SK-MEL-5 (cell line): ENCODE measurements at places on chromosomes 1 and 21.

GRCh38 chr1:46295306-46295705, 8.1 kb downstream of the LRRC41 start:
- no peak for DNase-seq

DNA sequence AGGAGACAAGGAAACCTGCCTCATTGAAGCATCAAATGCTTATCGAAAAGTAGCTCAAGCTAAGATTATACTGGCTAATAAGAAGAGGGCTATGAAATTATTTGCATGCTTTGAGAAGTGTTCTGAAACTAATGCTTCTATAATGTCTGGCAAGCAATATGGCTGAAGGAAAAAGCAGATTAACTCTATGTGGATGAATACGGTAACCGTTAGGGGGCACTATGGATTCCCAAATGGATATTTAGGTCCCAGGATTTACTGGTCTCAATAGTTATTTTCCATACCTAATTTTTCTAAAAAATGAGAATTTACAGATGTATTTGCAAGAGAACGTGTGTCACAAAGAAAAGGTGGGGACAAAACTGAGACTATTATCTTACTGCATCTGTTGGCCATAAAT, 34.6 kb upstream of the RRP15 start:
- DNase-seq: peak; percentile 55

DNA sequence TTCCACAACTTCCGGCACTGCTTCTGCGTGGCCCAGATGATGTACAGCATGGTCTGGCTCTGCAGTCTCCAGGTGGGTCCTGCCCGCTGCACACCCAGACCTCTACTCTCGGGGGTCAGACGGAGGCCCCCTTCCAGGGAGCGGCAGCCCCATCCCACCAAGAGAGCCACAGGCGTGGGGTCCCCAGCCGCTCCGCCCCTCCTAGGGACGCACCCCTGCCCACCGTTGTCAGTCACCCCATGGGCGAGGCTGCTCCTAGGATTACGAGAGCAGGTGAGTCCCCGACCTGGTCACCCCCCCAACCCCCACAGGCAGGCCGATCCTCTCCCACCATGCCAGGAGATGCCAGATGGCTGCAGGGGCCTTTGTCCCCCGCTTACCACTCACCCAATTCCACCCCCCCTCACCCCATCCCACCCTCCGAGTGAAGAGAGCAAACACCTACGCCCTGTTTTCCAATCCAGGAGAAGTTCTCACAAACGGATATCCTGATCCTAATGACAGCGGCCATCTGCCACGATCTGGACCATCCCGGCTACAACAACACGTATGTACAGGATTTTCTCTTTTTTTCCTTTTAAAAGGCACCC, 107.0 kb downstream of the PDE9A start:
- DNase-seq: no peak

GRCh38 chr1:101154547-101154946, 82.3 kb upstream of the S1PR1 start:
- DNase-seq: no peak

GRCh38 chr1:221030990-221031389, 151.7 kb downstream of the HLX start:
- DNase-seq: no peak

DNA sequence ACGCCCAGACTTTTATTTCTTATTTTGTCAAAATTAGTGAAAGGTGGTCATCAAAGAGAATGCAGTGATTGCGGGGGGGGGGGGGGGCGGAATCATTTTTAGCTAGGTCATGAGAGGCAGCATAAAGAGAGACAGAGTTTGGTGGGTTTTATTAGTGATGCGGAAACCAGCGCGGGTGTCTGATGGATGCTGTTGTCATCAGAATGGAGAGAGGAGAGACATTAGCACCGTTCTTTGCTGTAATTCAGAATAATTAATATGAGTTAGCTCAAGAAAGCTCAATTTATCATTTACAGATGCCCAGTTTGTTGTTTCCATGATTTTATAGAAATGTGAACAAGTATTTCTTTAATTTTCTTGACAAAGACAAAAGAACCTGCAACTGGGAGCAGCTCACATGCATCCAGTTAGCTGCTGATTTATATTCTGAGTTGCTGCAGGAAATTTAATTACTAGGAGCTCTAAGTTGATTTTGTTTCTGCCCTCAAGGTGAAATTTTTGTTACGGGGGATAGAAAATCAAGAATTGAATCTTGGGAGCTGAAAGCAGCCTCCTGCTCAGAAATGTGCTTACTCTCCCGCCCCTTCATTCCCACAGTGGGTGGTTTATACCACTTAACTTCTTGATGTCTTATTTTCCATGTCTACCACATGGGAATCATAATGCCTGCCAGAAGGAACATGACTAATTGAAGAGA, 133.4 kb upstream of the MAP1LC3C start:
- DNase-seq: no peak

- DNase-seq: no peak
These were observed 178.8 kb downstream of the SYT2 start for GRCh38 chr1:202531472-202531811.

GRCh38 chr1:198649968-198650338, 11.1 kb downstream of the PTPRC start:
- DNase-seq: no peak

DNA sequence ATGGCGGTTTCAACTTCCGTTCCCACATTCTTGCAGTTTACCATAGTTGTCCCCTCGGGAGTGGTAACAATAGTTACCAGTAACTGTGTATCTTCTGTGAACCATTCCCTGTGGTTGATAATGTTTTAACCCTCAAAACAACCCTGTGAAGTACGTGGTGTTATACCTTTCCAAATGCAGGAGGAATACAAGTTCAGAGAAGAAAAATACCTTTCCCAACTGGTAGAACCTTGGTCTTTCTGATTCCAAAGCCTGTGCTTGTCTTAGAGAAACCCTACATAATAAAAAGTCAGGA, 789 bp downstream of the BTF3L4 start:
- no peak for DNase-seq

- peak; percentile 69 for DNase-seq
These were observed 91.4 kb downstream of the HMCN1 start for GRCh38 chr1:185825556-185825955.

- DNase-seq: no peak
These were observed 144.8 kb downstream of the ETS2 start for GRCh38 chr21:38950435-38951094.

- DNase-seq: peak; percentile 98
These were observed at the start of gene FAM167B for GRCh38 chr1:32246888-32247273. Gene FAM167B (plus strand): TSS chr1:32247222. CDS start chr1:32247422, 200 bp downstream.

DNA sequence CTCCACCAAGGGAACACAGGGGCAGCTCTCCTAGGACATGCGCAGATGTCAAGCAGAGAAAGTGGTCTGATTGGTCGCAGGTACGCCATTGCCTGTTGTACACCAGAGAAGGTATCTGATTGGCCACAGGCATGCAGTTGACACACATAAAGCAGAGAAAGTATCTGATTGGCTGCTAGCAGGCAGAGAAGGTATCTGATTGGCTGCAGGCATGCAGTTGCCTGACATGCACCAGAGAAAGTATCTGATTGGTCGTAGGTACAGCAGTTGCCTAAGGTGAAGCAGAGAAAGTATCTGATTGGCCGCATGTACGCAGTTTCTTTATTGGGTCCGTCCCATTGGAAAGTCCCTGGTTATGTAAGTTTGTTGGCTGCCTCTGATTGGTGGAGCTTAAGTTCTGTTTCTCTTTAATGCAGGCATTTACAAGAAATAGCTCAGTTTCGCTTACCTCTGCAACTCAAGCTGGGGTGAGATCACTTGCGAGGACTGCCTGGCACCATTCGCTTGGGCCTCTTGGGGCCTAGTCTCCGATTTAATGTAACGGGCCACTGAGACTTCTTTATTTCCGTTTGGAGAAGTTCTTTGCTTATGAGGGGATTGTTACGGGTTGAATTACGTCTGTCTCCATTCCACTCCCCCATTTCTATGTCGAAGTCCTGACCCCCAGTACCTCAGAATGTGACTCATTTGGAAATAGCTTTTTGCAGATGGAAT, 74.2 kb downstream of the SIK1 start:
- peak; percentile 43 for DNase-seq

GRCh38 chr1:73862355-73862754, 335.6 kb downstream of the LRRIQ3 start:
- no peak for DNase-seq

- peak; percentile 61 for DNase-seq
These were observed 17.1 kb downstream of the ZP4 start for GRCh38 chr1:237873487-237874211.

GRCh38 chr1:169928438-169929209, 34.9 kb upstream of the SCYL3 start:
- peak; percentile 71 for DNase-seq

GRCh38 chr1:169392406-169392805, 24.4 kb downstream of the BLZF1 start:
- no peak for DNase-seq

DNA sequence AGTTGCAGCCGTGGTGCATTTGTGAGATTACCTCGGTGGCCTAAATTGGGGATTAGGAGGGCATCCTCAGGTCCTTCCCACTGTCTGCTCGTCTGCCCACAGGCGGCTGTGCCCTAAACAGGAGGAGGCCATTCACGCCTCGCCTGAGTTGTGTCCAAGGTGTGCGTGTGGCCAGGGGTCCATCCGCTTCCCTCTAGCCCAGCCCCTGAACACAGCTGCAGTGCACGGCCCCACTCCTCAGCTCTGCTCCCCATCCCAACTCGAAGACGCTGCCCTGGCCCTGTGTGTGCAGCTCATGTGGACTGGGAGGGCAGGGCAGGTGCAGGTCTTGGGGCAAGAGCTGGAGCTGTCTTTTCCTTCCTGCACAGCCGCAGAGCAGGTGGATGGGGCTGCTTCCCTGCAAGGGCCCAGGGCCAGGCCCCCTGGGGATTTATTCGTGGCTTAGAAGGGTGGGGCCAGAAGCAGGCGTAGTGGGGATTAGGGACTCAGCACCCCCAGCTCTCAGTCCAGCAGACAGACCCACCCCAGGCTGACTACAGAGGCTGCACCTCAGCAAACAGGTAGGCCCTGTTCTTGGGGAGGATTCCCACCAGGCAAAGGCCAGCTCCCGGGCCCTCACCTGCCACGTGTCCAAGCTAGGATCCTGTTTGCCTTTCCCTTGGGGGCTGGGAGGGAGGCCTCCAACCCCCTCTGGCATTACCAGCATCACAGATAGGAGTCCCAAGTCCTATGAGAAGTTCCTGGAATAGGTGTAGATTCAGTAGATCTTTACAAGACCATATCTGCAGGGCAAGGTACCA, 4.3 kb downstream of the GUK1 start:
- DNase-seq: no peak

DNA sequence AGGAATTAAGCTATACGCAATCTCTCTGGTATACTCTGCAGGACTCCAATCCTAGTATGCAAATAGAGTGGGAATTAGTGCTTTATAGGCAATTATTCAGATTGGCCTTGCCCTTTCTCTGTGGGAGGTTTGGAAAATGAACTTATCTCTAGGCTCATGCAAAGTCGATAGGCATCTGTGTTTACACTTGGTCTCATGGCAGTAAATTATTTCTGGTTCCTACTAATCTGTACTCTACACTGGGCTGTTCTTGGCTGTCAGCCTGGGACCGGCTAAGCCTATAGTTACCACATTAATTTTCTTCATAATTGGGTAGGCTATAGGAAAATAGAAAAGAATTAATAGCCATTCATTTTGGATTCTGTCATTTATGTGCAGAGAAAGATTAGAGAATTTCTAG, 544.6 kb downstream of the AMY1C start:
- DNase-seq: no peak

- no peak for DNase-seq
These were observed 101.8 kb downstream of the PBX1 start for GRCh38 chr1:164660775-164661174.

- DNase-seq: no peak
These were observed 24.7 kb upstream of the LRRN2 start for GRCh38 chr1:204709960-204710912.

DNA sequence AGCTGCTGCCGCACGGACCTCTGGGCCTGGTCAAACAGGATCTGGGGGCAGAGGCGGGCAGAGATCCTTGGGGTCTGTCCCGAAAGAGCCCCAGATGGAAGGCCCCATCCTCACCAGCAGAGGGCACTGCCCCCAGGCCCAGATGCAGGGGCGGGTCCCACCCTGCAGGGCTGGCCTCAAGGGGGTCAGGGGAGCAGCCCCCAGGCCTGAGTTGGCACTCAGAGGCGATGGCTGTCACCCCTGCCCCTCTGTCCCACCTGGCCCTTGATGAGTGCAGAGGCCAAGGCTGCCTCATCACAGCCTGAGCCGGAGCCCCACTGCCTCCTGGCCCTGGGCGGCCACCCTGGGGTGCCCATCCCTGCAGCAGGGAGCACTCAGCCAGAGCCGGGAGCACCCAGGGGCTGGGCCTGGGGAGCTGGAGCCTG, 5.7 kb downstream of the ACAP3 start:
- no peak for DNase-seq

DNA sequence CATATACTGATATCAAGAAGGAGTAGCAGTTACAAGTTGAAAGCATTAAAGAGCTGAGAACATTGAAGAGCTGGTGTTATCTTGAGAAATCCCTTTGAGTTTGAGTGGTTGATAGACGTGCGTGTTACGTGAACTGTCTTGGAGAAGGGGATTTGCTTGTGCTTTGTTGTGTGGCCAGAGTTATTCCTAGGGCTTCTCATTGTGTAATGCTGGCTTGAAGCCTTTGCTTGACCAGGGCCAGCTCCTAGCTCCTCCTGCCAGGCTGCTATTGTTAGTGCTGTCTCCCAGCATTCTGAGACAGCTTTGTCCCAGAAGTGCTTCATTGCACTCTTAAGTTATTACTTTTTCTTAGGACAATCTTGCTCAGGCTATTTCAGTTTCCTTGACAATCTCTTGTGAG, 116.2 kb upstream of the KCNK2 start:
- DNase-seq: no peak

- no peak for DNase-seq
These were observed 26.9 kb upstream of the RAP1A start for GRCh38 chr1:111592389-111593361.

GRCh38 chr1:19418503-19418971, 66.8 kb downstream of the CAPZB start:
- DNase-seq: no peak

GRCh38 chr1:55826381-55827080, 611.4 kb upstream of the USP24 start:
- no peak for DNase-seq

DNA sequence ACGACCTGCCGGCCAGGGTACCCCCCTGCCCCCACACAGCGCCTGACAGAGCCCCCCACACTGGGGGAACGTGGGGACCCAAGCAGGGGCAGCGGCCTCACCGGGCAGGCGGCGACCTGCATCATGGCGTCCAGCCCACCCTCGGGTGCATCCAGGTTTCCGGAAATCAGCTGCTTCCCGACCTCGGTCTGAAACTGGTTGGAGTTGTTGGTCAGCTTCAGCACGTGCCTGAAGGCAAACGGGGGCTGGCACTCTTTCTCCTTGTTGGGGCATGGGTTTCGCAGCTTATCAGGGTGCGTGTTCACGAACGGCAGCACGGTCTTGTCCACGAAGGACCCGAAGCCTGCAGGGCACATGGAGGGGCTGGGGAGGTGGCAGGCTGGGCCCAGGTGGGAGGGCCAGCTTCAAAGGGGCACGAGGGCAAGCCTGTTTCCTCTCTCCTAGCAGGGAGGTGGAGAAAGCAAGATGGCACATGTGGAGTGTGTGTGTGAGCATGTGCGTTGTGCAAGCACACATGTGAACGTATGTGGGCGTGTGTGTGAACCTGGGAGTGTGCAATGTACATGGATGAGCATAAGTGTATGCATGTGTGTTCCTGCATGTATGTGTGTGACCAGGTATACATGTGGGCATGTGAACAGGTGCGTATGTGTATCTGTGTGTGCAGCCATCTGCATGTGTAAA, 19.2 kb downstream of the ITGB2 start:
- no peak for DNase-seq

- DNase-seq: no peak
These were observed 41.4 kb upstream of the ACOT11 start for GRCh38 chr1:54506594-54506993.

- peak; percentile 49 for DNase-seq
These were observed 21.5 kb downstream of the EPHB2 start for GRCh38 chr1:22731924-22732720.

- DNase-seq: no peak
These were observed 96.0 kb downstream of the CLIC6 start for GRCh38 chr21:34764715-34765284.
